Stimulated activated CD4-positive, alpha-beta T cell treated with anti-CD3 and anti-CD28 coated beads, TNF-alpha, amount 100 ng/mL, for 4 hours (primary cell): ENCODE measurements at places on chromosomes 6 and 20.

DNA sequence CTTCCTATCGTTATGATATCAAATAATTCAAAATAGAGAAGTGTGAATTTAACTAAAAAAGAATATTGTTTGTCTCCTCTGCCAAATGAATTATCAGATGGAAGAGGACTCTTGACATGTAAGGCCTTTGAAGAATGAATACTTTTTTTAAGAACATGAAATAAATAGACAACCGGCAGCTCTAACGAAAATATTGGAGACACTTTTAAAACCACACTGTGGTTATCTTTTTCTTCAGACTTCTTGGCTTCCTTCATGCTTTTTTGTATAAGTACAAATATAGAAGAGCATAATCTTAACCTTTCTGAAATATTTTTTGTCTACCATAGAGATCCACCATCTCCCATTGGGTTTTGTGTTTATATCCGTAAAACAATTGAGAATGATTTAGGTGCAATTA is 115.2 kb upstream of the SCGN start:
- no peak for DNase-seq

GRCh38 chr20:10543480-10543879 is 108.4 kb downstream of the SLX4IP start:
- no peak for DNase-seq

DNA sequence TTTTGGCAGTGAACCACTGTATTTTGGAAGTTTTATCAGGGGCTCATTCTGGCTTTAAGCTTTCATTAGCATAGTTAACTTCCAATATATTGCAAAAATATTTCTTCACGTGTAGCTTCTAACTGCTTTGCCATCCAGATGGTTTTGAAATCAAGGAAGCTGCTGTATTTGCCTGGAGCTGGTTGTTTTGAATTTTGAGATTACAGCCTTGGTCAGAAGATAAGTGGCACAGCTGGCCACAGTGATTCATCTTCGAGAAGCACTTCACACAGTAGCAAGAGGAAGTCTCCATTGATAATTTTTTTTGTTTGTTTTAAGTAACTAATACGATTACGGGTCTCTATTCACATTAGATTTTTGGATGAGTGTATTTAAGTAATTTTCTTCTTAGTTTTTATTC is 3.8 kb downstream of the APCDD1L start:
- no peak for DNase-seq

DNA sequence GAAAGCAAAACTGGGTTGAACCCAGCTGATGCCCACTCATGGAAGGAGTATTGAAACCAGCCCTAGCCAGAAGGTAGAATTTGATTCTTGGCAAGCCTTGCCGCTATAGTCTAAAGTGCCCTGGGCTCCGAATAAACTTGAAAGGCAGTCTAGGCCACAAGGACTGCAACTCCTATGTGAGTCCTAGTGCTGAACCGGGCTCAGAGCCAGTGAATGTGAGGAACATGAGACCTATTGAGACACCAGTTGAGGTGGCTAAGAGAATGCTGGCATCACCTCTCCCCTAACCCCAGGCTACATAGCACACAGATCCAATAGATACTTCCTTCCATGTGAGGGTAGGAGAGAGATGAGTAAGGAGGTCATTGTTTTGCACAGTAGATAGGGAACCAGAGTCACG is 3.5 kb upstream of the DEFB110 start:
- no peak for DNase-seq

DNA sequence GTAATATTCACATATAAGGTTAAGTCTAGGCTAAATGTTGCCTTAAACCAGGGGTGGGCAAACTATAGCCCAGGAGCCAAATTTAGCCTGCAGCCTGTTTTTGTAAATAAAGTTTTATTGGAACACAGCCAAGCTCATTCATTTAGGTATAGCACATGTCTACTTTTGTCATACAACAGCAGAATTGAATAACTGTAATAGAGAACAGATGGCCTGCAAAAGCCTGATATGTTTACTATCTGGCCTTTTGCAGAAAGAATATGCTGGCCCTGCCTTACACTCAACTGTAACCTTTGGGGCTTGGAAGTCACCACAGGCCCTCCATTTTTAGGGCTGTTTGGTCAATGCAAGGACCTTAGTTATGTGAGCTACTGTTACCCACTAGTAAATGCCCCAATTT is 17.7 kb upstream of the BCLAF1 start:
- DNase-seq = no peak

DNA sequence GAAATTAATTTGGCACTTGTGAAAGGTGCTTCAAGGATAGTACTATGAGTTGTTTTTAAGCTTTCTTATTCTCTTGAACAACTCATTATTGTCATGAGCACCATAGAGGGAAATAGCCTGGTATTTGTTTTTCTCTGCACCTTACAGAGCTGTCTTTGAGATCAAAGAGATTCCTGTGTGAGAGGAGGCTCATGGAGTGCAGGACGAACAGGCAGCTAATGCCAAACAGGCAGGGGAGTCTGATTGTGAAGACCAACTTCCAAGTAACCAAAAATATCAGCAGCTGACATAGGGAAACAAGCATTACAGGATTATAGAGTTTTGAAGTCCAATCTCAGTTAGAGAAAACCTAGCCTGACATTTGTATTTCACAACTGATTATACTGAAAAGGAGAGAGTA is 110.6 kb upstream of the TENT5A start:
- DNase-seq = no peak

GRCh38 chr20:58141971-58142842 is 86.2 kb downstream of the ANKRD60 start:
- DNase-seq = no peak
